Endothelial cell of umbilical vein (primary cell): ENCODE measurements at places on chromosomes 5 and 9.
A peak's percentile ranks its signal among the peaks of the same experiment; 100 is the strongest.

DNA sequence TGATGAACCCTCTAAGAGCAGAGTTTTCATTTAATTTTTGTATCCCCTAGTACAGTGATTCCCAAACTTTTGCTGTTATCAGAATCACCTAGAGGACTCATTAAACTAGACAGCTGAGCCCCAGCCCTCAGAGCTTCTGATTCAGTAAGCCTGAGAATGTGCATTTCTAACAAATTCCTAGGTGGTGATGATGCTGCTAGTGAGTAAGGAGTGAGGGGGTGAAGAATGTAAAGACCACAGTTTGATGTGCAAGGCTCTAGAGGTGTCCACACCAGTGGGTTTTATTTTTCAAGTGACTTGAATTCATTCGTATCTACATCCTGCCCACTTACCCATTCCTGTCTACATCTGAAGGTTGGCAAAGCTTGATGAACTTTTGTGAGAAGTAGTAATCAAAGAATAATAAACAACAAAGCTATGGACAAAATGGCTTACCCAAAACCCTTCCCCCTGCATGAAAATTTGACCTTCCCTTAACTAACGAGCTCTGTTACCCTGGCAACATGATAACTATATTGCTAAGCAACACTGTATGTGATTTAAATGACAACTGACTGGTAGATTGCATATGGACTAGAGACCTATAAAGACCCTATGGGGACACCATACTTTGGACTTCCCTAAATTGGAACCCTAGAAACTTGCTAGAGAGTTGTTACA is 35.2 kb downstream of the DTWD2 start:
- no peaks in the 10 kb centered on the region for H3K27me3 ChIP-seq
- no peak overlapping the region for H3K4me3 ChIP-seq
- no peak for DNase-seq
- H3K4me1 ChIP-seq = no peaks in the 10 kb centered on the region
- no peaks in the 10 kb centered on the region for H3K36me3 ChIP-seq
- no peak overlapping the region for H3K27ac ChIP-seq

DNA sequence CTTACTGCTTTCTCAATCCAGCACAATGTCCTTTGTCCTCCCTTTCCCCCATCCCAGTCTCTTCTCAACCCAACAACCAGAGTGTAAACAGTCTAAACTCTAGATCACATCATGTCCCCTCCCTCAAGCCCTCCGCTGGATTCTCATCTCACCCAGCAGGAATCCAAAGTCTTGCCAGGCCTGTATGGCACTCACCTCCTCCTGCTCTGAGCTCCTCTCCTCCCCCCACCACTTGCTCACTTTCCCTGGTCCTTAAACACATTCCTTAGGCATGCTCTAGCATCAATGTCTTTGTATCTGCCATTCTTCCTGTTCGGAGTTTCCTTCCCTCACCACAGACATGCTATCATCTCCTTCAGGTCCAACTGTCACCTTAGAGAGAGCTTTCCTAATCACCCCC is 78.8 kb downstream of the NIPSNAP3B start:
- H3K4me1 ChIP-seq = no peaks in the 10 kb centered on the region
- H3K27ac ChIP-seq = no peak overlapping the region
- H3K27me3 ChIP-seq = no peaks in the 10 kb centered on the region
- no peak overlapping the region for H3K4me3 ChIP-seq
- H3K36me3 ChIP-seq = no peaks in the 10 kb centered on the region

- no peak overlapping the region for H3K4me3 ChIP-seq
- peaks cover 12% of the 10 kb centered on the region for H3K27me3 ChIP-seq
- peak; percentile 63 for DNase-seq
- no peaks in the 10 kb centered on the region for H3K4me1 ChIP-seq
Observed at GRCh38 chr5:58891086-58891970, 308.5 kb downstream of the RAB3C start.

- H3K4me1 ChIP-seq = no peaks in the 10 kb centered on the region
- H3K27ac ChIP-seq = no peak overlapping the region
- peaks cover 10% of the 10 kb centered on the region for H3K27me3 ChIP-seq
- no peak overlapping the region for H3K4me3 ChIP-seq
Observed at GRCh38 chr5:79143684-79144379, 32.2 kb downstream of the BHMT start.

DNA sequence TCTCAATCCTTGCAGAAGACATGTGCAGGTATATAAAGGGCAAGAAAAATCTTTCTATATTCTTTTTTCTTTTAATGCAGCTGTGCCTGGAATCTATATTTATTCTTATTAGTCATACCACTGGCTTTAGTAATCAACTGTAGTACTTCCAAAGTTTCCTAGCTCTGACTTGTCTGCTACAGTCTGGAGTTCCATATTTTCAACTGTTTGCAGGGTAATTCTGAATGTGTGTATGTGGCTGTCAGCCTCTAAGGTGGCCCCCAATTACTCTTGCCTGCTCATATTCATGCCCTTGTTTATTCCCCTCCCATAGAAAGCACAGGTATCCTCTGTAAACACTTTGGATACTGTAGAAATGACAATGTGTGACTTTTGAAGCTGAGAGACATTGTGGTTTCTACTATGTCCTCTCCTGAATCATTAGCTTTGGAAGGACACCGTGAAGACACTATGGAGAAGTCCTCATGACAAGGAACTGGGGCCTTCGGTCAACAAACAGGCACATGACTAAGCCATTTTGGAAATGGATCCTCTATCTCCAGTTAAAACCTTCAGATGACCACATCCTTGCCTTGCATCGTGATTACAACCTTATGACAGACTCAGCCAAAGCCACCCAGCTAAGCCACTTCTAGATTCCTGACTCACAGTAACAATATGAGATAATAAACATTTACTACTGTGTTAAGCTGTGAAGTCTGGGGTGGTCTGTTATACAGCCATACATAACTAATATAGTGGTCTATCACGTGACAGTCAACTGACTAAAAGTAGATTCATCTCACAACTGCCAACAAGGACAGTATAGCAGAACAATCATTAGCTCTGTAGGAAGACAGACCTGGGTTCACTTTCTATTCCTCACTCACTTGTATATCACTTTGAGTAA is 49.5 kb upstream of the SUSD1 start:
- no peak for DNase-seq
- no peak overlapping the region for H3K27ac ChIP-seq
- peaks cover 3% of the 10 kb centered on the region for H3K36me3 ChIP-seq
- H3K4me1 ChIP-seq = no peaks in the 10 kb centered on the region
- no peaks in the 10 kb centered on the region for H3K27me3 ChIP-seq

GRCh38 chr9:90611121-90611520 is 31.5 kb downstream of the DIRAS2 start:
- H3K4me3 ChIP-seq = no peak overlapping the region
- no peaks in the 10 kb centered on the region for H3K36me3 ChIP-seq
- DNase-seq = no peak
- H3K27me3 ChIP-seq = no peaks in the 10 kb centered on the region
